ENCODE measurements at places on chromosomes 11 and 22.

- no peak for DNase-seq
Measured at GRCh38 chr11:121961321-121961801, 154.7 kb downstream of the BLID start.

GRCh38 chr11:67032830-67033551, 10.1 kb downstream of the SYT12 start:
- DNase-seq: peak; percentile 88

- no peak for DNase-seq
Measured at GRCh38 chr22:17783312-17783711, 9.0 kb upstream of the BID start.

- no peak for DNase-seq
Measured at GRCh38 chr11:112685111-112685510, 276.1 kb upstream of the NCAM1 start.

DNA sequence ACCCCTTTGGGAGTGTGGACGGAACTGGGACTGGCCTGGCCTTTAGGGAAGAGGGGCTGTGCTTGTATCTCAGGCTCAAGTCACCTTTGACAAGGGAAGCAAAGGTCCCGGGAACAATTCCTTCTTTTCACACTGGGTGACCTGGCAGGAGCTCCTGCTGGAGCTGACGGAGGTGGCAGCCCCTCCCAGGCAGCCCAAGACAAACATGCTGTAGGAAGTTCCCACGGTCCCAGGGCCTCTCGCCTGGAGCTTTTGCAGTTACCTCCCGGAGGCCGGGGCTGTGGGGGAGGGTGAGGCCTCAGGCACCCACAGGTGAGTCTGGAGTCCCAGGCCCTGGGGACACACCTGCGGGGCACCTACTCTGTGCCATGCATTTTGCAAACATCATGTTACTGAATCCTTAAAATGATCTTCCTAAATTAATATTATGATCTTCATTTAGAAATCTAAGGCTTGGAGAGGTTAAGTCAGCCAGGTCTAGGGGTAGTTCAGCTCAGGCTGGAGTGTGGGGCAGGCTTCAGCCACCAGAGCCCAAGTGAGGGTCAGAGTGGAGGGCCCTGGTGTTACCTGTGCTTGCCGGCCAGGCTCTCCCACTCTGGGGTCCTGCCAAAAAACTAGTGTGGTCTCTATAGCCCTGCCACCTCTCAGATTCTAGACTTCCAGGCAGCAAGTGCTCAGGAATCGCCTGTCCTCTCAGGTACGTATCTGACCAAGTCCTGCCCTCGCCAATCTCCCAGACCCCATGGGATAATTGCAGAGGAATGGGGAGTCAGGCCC, 15.7 kb upstream of the MYEOV start:
- no peak for DNase-seq

GRCh38 chr11:16395601-16396000, 39.3 kb upstream of the SOX6 start:
- no peak for DNase-seq

Measured in fibroblast of skin of abdomen (primary cell).